Non-pigmented ciliary epithelial cell (primary cell): ENCODE measurements at places on chromosomes 1 and 21.

- DNase-seq, result no peak
These were observed 140.4 kb upstream of the UBE2U start for GRCh38 chr1:64062941-64063581.

GRCh38 chr21:45130324-45130774 lies 56.0 kb downstream of the ADARB1 start:
- peak; percentile 40 for DNase-seq

GRCh38 chr1:234851450-234852438 lies 241.8 kb upstream of the IRF2BP2 start:
- DNase-seq, result no peak

DNA sequence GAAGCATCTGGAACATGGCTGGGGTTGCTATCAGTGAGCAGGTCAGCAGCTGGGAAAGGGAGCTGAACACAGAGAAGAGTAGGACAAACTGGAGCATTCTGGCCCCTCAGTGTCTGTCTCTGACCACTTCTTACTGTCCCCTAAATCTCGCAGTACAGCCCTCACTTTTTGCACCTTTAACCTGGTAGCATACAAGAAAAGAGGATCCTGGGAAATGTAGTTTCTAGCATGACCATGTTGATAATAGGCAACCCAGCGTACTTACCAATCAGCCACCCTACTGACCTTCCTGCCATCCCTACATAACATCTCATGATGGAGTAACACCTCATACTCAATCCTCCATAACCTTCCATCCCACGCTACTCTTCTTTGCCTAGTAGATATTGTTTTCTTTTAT lies 99.1 kb upstream of the RAVER2 start:
- no peak for DNase-seq

GRCh38 chr1:25030674-25031589 lies 100.9 kb upstream of the RUNX3 start:
- no peak for DNase-seq
